ENCODE measurements at places on chromosomes 3 and 15.

GRCh38 chr3:140432229-140432669 lies 245.6 kb upstream of the TRIM42 start:
- DNase-seq: no peak

DNA sequence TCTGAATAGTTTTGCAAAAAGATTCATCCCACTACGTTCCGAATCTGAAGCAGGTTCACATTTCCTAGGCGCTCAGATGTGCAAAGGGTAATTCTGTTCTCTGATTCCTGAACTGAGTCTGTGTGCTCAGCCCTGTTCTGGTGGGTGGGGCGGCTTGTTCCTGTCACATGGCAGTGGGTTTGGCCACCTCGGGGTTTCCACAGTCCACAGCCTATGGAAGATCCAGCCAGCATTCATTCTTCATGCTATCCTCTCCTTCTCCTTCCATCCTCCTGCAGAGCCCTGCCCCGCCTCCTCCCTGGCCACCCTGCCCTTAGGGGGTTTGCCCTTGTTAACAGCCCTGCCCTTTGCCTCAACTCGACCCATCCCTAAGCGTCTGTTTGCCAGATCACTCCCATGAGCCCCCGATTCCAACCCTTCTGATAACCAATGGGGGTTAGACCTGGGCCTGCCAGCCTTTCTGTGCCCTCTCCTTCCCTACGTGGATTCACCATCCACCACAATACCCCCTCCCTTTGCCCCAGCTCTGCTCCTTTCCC lies 31.0 kb downstream of the PRR20G start:
- DNase-seq: no peak

DNA sequence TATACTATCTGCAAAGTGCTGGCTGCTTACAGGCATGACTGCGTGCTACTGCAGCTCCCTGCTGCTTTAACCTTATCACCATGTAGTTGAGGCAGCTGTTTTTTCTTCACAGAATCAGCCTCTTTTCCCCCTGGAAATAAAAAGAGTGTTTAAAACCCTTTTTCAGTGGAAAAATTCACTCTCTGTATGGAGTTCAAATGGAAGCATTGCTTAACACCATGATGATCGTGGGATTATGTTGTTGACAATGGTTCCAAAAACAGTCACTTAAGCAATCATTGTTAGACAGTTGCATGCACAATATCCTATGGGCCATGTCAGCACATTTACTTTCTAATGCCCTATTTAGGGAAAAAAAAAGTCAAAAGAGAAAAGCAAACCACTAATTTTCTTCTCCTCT lies 536.4 kb downstream of the UNC13C start:
- no peak for DNase-seq

DNA sequence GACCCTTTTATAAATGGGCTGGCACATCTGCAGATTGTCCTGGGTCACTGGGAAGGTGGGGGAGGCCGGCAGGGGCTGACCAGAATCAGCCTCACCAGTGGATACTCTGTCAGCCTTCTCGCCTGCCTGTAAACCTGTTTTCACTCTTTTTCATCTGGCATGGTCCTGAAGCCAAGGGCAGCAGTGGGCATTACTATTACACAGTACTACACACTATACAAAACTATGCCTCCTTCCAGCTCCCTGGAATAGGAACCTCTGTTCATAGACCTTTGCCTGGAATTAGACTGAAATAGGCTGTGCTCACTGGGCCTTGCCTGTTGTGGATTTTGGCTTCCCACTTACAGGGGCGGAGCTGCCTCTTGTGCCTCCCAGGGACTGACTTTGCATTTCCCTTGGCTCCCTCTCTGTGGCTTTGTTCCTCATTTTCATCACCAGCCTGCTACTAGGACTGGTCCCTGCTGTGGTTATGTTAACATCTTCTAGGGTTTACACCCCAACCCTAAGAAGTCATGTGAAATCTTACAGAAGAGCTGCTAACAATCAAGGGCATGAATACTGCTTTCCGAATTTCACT lies 120.7 kb downstream of the FNDC3B start:
- DNase-seq: no peak

- DNase-seq: no peak
Measured at GRCh38 chr15:32994810-32995424, 199.6 kb downstream of the FMN1 start.

DNA sequence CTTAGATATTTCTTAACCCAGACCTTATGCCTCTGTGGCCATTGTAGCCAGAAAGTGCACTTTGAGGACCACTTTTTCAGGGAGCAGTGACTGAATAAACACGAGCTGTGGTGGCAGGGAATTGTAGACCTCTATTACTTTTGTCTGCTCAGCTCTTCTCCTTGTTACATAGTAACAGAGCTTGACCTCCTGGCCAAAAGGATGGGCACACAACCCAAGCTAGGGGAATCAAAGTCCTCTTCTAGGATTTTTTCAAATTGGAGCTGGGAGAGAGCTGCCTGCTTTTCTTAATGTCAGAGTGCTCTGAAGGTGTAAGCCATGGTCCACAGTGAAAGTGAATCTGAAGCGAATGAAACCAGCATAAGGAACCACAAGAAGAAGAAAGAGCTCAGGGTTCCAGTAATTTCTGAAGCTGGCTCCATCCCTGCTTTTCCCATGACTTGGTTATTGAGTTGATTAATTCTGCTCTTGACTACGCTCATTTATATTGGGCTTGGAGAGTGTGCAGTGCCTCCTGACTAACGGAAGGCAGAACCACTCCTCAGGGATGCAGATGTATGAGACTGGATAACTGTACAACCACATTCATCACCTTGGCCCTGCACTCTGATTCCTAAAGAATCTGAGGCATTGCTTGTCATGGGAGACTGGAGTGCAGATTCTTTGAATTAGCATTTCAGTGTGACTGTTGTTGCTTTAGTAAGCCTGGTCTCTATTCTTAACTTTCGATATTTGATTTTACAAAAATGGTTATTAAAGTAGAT lies 60.9 kb downstream of the TLNRD1 start:
- DNase-seq: no peak

All from CD4-positive, alpha-beta T cell treated with Interferon alpha-2 for 1 hour (primary cell).